ENCODE measurements at places on chromosomes 12 and 14.
A peak's percentile ranks its signal among the peaks of the same experiment; 100 is the strongest.

DNA sequence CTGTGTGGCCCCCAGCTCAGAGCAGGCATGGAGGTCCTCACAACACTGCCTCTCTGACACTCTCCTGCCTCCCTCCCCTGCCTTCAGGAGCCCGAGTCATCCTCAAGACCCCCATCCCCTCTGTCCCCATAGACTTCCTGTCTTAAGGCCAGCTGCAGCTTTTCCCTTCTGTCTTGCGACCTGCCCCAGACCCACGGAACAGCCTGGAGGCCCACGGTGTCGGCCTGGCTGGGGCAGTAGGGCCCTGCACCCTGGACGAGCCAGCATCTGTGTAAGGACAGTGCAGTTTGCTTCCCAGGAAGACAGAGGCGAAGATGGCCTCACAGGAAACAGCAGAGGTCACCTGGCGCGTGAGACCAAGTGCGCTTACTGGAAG is 9.7 kb downstream of the TEDC1 start:
- no peak overlapping the region for H3K27ac ChIP-seq
- DNase-seq, result no peak
- H3K36me3 ChIP-seq, result no peaks in the 10 kb centered on the region
- no peak overlapping the region for H3K4me3 ChIP-seq
- H3K4me1 ChIP-seq, result no peaks in the 10 kb centered on the region

DNA sequence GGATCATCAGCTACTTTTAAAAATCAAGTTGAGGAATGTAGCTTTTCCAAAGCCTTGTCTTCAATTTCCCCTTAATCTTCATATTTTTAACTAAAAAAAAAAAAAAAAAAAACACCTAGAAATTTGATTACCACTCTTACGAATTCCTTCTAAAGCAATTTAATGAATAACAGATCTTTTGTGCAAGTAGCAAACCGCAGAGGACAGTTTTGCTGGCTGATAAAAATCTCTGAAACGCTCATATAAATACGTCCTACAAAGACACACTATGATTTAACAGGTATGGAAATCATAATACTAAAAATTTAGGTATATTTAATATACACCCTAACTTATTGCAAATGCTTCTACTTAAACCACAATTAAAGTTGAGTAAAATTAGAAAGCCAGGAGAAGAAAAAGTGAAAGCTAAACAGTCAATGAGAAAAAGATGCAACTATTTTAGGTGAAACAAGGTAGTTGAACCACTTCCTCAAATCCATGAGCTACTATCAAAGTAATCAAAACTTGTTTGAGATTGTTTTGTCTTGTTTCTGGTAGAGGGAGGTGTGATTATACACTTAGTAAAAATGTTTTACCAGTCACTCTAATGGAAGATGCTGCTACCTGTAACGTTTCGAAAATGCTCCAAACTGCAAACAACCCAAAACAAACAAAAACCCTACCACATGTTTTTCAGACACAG is 2.2 kb downstream of the PAWR start:
- H3K27ac ChIP-seq, result peak overlapping the region; percentile 94
- no peaks in the 10 kb centered on the region for H3K4me1 ChIP-seq
- peak overlapping the region; percentile 82 for H3K4me3 ChIP-seq
- H3K36me3 ChIP-seq, result no peaks in the 10 kb centered on the region

GRCh38 chr12:3683670-3684069 is 69.2 kb downstream of the CRACR2A start:
- no peak for DNase-seq
- no peak overlapping the region for H3K4me3 ChIP-seq
- no peak overlapping the region for H3K27ac ChIP-seq
- H3K36me3 ChIP-seq, result no peaks in the 10 kb centered on the region
- peaks cover 3% of the 10 kb centered on the region for H3K4me1 ChIP-seq
- H3K27me3 ChIP-seq, result no peaks in the 10 kb centered on the region

DNA sequence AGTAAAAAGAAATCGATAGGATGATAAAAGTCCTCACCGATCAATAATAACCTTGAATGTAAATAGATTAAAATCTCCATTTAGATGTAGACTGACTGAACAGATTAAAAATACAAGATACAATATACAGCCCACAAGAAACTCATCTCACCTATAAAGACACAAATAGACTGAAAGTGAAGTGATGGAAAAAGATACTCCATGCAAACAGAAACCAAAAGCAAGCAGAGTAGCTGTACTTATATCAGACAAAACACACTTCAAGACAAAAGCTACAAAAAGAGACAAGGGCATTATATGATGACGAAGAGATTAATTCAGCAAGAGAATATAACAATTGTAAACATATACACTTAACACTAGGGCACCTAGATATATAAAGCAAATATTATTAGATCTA is 444.8 kb downstream of the RGS6 start:
- H3K27me3 ChIP-seq, result no peaks in the 10 kb centered on the region
- no peaks in the 10 kb centered on the region for H3K4me1 ChIP-seq
- no peak overlapping the region for H3K4me3 ChIP-seq

GRCh38 chr12:21502872-21503271 is 1.3 kb downstream of the GOLT1B start:
- no peaks in the 10 kb centered on the region for H3K27me3 ChIP-seq
- no peak for DNase-seq
- peaks cover 10% of the 10 kb centered on the region for H3K4me1 ChIP-seq
- H3K4me3 ChIP-seq, result peak overlapping the region; percentile 93
- no peak overlapping the region for H3K27ac ChIP-seq

- H3K27me3 ChIP-seq, result no peaks in the 10 kb centered on the region
- H3K36me3 ChIP-seq, result no peaks in the 10 kb centered on the region
- no peak overlapping the region for H3K4me3 ChIP-seq
- no peak for DNase-seq
These were observed 126.0 kb downstream of the CHST11 start for GRCh38 chr12:104582739-104583138.

DNA sequence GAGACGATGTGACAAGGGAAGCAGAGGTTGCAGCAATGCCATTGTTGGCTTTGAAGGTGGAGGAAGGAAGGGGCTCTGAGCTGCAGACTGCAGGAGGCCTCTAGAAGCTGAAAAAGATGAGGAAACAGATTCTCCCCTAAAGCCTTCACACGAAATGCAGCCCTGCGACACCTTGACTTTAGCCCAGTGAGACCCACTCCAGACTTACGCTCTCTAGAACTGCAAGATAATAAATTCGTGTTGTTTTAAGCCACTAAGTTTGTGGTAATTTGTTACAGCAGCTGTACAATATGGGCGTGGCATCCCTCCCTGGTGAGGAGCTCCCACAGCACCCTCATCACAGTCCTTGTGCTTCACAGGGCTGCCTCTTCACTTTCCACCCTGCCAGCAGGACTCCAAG is 53.2 kb downstream of the GOLGA5 start:
- H3K4me3 ChIP-seq, result no peak overlapping the region
- H3K27ac ChIP-seq, result no peak overlapping the region
- no peaks in the 10 kb centered on the region for H3K27me3 ChIP-seq

GRCh38 chr14:80213602-80214001 is 2.3 kb upstream of the DIO2 start:
- no peaks in the 10 kb centered on the region for H3K27me3 ChIP-seq
- DNase-seq, result no peak
- H3K27ac ChIP-seq, result no peak overlapping the region
- H3K36me3 ChIP-seq, result no peaks in the 10 kb centered on the region
- H3K4me3 ChIP-seq, result no peak overlapping the region

GRCh38 chr12:78787576-78787975 is 77.0 kb upstream of the SYT1 start:
- H3K27ac ChIP-seq, result no peak overlapping the region
- H3K36me3 ChIP-seq, result no peaks in the 10 kb centered on the region
- no peak overlapping the region for H3K4me3 ChIP-seq

- DNase-seq, result no peak
- H3K36me3 ChIP-seq, result no peaks in the 10 kb centered on the region
- H3K27ac ChIP-seq, result no peak overlapping the region
These were observed 48.9 kb downstream of the NTN4 start for GRCh38 chr12:95741635-95742034.

DNA sequence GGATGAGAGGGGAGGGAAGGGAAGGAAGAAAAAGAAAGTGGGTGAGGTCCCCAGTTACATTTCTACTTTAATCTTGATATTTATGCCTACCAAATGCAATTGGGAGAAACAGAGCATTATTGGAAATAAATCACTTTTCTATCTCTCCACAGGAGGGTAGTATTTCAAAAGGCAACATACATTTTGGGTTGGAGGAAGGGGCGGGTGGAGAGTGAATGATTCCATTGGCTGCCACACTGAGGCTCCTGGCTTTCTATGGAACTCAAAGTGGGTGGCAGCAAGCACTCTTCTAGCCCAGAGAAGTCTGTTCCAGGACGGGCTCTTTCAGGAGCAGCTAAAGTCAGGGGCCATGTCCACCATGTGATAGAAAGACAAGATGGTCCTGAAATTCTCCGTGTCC is 441.3 kb downstream of the DAD1 start:
- H3K36me3 ChIP-seq, result no peaks in the 10 kb centered on the region
- H3K27ac ChIP-seq, result no peak overlapping the region
- no peaks in the 10 kb centered on the region for H3K4me1 ChIP-seq
- H3K27me3 ChIP-seq, result no peaks in the 10 kb centered on the region

GRCh38 chr14:64194404-64194803 is 99.8 kb downstream of the ESR2 start:
- no peaks in the 10 kb centered on the region for H3K27me3 ChIP-seq
- no peak for DNase-seq
- no peaks in the 10 kb centered on the region for H3K4me1 ChIP-seq
- no peak overlapping the region for H3K4me3 ChIP-seq
- no peaks in the 10 kb centered on the region for H3K36me3 ChIP-seq
- no peak overlapping the region for H3K27ac ChIP-seq

DNA sequence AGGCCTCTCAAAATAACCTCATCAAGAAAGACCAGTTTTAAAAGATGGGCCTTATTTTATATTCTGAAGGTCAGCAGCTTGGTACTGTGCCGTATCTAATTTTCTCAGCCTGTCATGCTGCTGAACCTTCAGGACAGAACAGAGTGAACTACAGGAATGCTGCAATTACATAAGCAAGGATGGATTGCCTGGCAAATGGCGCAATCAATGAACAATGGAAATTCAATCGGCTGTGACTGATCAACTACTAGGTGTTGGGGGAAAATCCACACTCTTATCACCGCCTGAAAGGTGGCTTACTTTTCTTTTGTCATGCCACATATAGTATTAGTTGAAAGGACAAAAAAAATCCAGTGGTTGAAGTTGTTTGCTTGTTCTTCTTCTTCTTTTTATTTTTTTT is 8.5 kb downstream of the ACSS3 start:
- H3K27ac ChIP-seq, result no peak overlapping the region
- no peaks in the 10 kb centered on the region for H3K4me1 ChIP-seq
- H3K4me3 ChIP-seq, result no peak overlapping the region
- H3K27me3 ChIP-seq, result no peaks in the 10 kb centered on the region
- DNase-seq, result no peak

DNA sequence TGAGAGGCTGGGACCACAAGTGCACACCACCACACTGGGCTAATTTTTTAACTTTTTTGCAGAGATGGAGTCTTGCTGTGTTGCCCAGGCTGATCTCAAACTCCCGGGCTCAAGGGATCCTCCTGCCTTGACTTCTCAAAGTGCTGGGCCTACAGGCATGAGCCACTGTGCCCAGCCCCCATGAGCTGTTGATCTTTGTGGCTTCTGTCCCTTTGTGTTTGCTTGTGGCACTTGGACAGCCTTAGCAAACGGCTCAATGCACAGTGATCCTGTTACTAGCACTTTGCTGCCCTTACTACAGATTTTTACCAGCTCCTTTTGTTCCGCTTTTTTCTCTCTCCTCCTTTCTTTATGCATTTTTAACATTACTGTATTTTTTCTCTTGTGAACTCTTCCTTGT is 25.3 kb upstream of the EVL start:
- H3K27me3 ChIP-seq, result no peaks in the 10 kb centered on the region
- no peak overlapping the region for H3K4me3 ChIP-seq
- DNase-seq, result peak; percentile 34
- no peaks in the 10 kb centered on the region for H3K36me3 ChIP-seq
- H3K4me1 ChIP-seq, result peaks cover 4% of the 10 kb centered on the region

DNA sequence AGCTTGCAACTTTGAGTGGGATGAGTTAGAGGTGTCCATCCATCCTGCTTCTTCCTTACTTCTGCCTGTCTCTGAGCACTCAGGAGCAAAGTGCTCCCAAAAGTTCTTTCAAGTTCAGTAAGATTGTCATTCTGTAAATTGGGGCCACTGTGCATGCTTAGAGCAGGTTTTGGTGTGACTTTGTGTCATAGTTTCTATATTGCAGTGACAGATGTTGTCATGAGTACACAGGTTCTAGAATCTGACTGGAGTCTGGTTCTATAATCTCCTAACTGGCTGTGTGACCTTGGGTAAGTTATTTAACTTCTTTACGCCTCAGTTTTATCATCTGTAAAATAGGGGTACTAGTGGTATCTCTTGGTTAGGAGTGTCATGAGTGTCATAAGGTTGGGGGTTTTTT is 202.7 kb upstream of the BCL2L14 start:
- H3K4me1 ChIP-seq, result no peaks in the 10 kb centered on the region
- H3K27me3 ChIP-seq, result no peaks in the 10 kb centered on the region
- no peaks in the 10 kb centered on the region for H3K36me3 ChIP-seq
- no peak overlapping the region for H3K27ac ChIP-seq
- no peak for DNase-seq

DNA sequence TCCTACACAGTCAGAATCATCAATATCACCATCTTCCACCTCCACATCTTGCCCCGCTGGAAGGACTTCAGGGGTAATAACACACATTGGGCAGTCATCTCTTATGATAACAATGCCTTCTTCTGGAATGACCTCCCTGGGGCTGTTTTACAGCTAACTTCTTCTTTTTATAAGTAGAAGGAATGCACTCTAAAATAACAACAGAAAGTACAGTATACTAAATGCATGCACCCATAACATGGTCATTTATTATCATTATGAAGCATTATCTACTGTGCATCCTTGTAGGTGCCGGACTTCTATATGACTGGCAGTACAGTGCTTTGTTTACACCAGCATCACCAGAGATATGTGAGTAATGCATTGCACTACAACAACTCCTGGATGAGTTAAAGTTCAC is 19.0 kb upstream of the NUAK1 start:
- no peaks in the 10 kb centered on the region for H3K27me3 ChIP-seq
- no peaks in the 10 kb centered on the region for H3K4me1 ChIP-seq
- no peak for DNase-seq
- H3K27ac ChIP-seq, result no peak overlapping the region

- H3K4me1 ChIP-seq, result no peaks in the 10 kb centered on the region
- DNase-seq, result no peak
- H3K4me3 ChIP-seq, result no peak overlapping the region
- no peak overlapping the region for H3K27ac ChIP-seq
- no peaks in the 10 kb centered on the region for H3K27me3 ChIP-seq
These were observed 11.0 kb downstream of the IRAK3 start for GRCh38 chr12:66199831-66200509.

DNA sequence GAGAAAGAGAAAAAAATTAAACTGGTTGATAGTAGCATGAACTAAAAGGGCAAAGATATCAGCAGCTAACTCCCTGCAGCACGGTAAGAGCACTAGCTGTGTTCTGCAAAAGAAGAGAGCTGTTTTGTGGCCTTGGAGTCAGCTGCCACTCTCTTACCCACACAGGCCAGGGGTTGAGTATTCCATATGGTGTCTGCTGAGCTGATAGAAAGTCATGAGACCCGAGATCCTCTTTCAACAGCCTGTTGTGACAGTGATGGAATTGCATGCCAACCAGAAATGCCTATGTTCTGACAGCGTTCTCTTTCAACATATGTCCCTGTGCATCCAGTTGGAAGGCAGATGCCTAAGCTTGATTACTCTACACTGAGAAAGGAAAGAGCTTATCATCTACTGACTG is 39.9 kb downstream of the TMTC1 start:
- no peak overlapping the region for H3K4me3 ChIP-seq
- H3K4me1 ChIP-seq, result no peaks in the 10 kb centered on the region
- H3K27ac ChIP-seq, result no peak overlapping the region
- H3K36me3 ChIP-seq, result no peaks in the 10 kb centered on the region

All from prostate gland (tissue), 2 donors.